Dermis blood vessel endothelial cell (primary cell): ENCODE measurements at places on chromosomes 11 and 22. TPM values are rescaled to one million over a fixed set of nuclear protein-coding genes. Genes with fewer than 3 reads are reported as not detected.

Gene PRR33
- total RNA-seq: not detected in 2 replicates

Gene TMEM86A
- total RNA-seq: 2.7 and 4.3 TPM in 2 replicates

Gene RASD2
- total RNA-seq: 0.17 TPM in 1 of 2 replicates, not detected in the other

Gene SLC6A5
- not detected in 2 replicates for total RNA-seq

Gene PGA4
- total RNA-seq: not detected in 2 replicates

Gene MMP8
- not detected in 2 replicates for total RNA-seq

Gene PATE2
- total RNA-seq: not detected in 2 replicates

Gene TUB
- total RNA-seq: 1.4 and 1.6 TPM in 2 replicates

Gene OR52E2
- not detected in 2 replicates for total RNA-seq

Gene RAB3IL1
- total RNA-seq: 9.0 and 9.9 TPM in 2 replicates

GRCh38 chr11:109016724-109017123, 351.9 kb downstream of the DDX10 start:
- no peak for DNase-seq

- no peak for DNase-seq
These were observed 30.9 kb upstream of the GRAMD4 start for GRCh38 chr22:46589141-46589748.

GRCh38 chr11:27085605-27086004, 45.0 kb downstream of the BBOX1 start:
- no peak for DNase-seq

GRCh38 chr22:21726650-21727049, 8.9 kb downstream of the YPEL1 start:
- peak; percentile 38 for DNase-seq

- no peak for DNase-seq
These were observed 87.2 kb downstream of the PHF21A start for GRCh38 chr11:46034041-46034440.

DNA sequence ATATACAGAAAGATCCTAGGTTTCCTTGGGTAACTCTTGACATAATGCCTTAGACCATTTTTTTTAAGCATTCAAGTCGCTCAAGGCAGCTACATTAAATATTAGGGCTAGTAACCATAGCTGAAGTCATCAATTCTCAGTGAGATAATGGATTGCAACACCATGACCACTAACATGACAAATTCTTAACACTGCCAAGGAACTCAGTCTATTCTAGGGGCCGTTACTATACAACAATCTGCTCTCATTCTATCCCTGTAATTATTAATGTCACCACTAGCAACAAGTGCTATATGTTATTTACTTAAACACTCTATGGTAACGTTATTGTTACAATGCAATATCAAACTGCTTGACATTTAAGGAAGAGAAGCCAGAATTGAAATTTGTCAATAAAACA, 3.2 kb upstream of the STK33 start:
- no peak for DNase-seq

- no peak for DNase-seq
These were observed 28.0 kb downstream of the KCNQ1OT1 start for GRCh38 chr11:2671748-2672147.

DNA sequence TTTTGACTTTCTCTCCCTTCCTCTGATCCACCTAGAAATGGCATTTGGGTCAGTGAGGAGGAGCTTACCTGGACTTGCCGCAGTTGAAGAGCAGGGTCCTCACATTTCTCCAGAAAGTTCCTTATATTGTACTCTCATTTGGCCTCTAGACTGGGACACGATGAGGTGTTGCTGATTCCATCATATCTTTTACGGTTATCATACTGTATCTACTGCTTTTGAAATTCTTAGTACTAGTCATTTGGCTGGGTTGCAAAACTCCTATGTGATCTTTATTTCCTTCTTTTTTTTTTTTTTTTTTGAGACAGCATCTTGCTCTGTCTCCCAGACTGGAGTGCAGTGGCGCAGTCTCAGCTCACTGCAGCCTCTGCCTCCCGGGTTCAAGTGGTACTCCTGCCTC, 58.7 kb upstream of the FAM181B start:
- no peak for DNase-seq

- DNase-seq: peak; percentile 22
These were observed 415 bp downstream of the CENATAC start for GRCh38 chr11:118998388-118998717.

GRCh38 chr22:17634696-17635095, 3.9 kb upstream of the BCL2L13 start:
- peak; percentile 38 for DNase-seq

DNA sequence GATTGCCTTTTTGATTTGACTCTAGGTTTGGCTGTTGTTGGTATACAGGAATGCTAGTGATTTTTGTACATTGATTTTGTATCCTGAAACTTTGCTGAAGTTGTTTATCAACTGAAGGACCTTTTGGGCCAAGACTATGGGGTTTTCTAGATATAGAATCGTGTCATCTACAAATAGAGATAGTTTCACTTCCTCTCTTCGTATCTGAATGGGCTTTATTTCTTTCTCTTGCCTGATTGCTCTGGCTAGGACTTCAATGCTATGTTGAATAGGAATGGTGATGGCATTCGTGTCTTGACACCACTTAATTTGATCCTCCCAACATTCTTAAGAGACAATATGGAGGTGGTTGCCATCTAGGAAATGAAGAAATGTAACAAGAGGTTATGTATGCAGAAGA, 388.1 kb upstream of the API5 start:
- no peak for DNase-seq

DNA sequence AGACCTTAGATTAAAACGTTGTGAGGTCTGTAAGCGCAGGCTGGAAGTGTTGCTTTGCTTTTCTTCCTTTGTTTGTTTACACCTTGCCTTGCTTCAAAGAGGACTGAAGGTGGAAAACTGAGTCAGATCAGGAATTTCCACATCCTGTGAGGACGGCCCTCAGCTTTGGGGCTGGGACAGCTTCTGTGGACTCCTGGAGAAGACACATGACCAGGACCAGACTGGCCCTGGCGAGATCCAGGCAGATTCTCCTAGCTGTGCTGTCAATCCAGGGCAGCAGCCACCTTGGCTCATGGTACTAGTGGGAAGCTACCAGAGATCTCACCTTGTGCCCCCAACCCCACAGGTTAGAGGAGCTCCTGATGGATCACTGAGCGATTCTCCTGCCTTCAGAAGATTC, 1461.9 kb downstream of the TBC1D22A start:
- no peak for DNase-seq

DNA sequence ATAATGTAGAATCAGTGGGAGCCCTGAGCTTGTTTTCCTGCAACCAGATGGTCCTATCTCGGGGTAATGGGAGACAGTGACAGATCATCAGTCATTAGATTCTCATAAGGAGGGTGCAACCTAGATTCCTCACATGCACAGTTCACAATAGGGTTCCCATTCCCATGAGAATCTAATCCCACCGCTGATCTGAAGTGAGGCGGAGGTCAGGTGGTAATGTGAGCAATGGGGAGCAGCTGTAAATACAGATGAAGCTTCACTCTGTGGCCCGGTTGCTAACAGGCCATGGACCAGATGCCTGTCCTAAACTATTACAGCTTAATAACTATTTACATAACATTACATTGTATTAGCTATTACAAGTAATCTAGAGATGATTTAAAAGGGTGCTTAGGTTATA, 17.0 kb downstream of the DIXDC1 start:
- no peak for DNase-seq

DNA sequence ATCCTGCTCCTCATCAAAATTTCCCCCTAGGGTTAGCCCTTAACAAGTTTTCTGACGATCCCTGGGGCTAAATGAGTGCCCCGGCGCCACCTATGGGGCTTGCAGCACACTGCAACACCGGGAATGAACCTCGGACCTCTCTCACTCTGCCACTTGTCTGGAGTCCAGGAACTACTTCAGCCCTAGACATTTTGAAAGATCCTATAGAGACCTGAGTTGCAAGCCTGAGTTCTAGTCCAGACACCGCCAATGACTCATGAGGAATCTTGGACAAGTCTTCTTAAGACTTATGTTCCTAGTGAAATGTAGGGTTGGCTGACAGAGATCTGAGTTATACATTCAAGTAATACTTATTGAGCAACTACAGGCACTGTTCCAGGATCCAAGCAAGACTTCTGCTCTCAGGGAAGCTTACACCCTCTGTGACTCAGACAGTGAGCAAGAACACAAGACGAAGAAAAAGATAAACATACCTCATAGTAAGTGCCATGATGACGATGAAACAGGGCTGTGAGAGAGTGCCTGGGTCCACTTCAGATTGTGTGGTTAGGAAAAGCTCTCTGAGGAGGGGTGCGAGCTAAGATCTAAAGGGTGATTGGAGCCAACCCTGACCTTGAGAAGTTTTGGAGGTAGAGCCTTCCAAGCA, 10.2 kb upstream of the STK33 start:
- peak; percentile 56 for DNase-seq

DNA sequence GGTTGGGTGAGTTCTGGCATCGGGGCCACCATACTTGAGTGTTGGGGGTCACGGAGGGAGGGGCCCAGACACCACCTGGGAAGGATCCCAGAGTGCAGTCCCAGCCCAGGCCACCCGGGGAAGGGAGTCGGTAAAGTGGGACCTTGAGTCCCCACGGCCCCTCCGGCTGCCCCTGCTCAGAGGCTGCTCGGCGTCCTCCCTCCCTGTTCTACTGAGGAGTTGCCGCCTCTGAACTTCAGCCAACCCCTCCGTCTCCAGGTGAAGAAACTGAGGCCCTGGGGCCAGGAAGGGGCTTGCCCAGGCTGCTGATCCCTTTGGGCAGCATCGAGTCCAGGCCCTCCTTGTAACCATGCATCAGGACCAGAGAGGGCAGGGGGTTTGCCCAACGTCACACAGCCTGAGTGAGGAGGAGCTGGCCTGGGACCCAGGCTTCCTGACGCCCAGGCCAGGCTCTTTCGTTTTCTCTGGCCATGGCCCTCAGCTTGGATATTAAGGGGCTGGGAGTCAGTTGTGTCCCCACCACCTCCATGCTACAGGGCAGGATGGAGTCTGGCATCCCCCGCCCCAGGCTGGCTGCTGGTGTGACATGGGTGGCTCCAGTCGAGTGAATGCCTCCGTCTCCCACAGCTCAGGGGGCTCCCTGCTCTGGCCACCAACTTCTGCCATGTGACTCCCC, 1.3 kb downstream of the PARVG start:
- DNase-seq: no peak

GRCh38 chr22:49992921-49993648, 19.5 kb downstream of the IL17REL start:
- DNase-seq: peak; percentile 79

DNA sequence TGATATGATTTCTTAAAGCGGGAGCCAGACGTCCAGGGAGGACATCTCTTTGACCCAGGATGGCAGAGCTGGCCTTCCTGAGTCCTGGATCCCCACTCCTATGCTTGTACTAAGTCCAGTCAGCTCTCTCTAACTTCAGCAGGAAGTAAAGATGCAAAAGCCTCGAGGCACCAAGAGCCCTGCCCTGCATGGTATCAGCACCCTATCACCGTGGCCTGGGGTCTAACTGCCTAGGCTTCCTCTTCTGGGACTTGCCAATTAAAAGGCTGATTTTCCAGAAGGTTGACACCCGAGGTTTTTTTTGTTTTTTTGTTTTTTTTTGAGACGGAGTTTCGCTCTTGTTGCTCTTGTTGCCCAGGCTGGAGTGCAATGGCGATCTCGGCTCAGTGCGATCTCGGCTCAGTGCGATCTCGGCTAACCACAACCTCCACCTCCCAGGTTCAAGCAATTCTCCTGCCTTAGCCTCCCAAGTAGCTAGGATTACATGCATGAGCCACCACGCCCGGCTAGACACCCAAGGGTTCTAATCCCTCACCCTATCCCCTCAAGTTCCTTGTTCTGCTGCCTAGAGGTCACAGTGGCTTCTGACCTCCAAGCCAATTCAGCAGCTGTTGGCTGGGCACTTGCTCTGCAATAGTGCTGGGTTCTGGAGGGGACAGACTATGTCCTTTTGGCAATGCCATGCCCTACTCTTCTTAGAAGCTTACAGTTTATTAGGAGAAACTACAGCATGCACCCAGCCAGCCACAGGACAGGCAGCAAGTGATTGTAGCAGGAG, 50.6 kb upstream of the FTH1 start:
- no peak for DNase-seq

DNA sequence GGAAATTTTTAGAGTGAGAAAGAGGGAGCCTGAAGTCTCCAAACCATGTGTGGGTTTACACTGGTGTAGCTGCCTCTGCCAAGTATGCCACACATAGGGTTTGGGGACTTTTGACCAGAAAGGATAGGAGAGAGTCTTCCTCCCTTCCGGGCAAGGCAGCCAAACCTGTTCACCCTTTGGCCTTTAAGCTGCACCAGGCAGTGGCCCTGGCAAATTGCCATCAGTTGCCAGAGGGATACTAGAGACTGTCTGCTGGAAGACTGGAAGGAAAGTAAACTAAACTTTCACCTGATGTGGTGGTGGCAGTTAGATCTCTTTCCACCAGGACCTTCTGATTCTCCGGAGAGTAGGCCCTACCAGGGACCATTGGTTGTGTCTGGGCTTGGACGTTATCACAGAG, 1263.2 kb downstream of the FAM181B start:
- DNase-seq: no peak

- DNase-seq: no peak
These were observed 458.4 kb upstream of the CCDC179 start for GRCh38 chr11:23318670-23319069.

- peak; percentile 75 for DNase-seq
These were observed 10.5 kb downstream of the GRK2 start for GRCh38 chr11:67276781-67277230.

GRCh38 chr22:18147791-18148190, 2.2 kb upstream of the USP18 start:
- no peak for DNase-seq

DNA sequence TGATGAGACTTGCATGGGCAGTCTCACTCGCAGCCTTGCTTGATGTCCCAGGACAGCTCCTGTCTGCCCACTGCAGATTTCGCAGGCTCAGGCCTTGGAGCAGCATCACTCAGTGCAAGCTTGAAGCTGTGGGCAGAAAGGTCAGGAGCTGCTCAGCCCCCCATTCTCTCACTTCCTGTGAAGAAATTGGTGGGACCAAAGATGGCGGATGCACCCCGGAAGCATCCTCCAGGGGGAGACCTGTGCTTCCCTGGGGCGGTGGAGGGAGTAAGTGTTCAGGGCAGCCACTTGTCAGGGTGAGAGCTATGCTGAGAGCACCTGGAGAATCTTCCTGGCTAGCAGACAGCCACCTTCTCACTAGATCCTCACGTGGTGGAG, 11.3 kb downstream of the PLAAT2 start:
- DNase-seq: no peak

- no peak for DNase-seq
These were observed 12.1 kb upstream of the LRP5 start for GRCh38 chr11:68300076-68300830.
